ENCODE measurements at places on chromosomes 11 and 22. TPM values are rescaled to one million over a fixed set of nuclear protein-coding genes. Genes with fewer than 3 reads are reported as not detected.
A peak's percentile ranks its signal among the peaks of the same experiment; 100 is the strongest.

GRCh38 chr11:66625041-66625751, 8.8 kb downstream of the RBM14 start:
- DNase-seq = no peak

DNA sequence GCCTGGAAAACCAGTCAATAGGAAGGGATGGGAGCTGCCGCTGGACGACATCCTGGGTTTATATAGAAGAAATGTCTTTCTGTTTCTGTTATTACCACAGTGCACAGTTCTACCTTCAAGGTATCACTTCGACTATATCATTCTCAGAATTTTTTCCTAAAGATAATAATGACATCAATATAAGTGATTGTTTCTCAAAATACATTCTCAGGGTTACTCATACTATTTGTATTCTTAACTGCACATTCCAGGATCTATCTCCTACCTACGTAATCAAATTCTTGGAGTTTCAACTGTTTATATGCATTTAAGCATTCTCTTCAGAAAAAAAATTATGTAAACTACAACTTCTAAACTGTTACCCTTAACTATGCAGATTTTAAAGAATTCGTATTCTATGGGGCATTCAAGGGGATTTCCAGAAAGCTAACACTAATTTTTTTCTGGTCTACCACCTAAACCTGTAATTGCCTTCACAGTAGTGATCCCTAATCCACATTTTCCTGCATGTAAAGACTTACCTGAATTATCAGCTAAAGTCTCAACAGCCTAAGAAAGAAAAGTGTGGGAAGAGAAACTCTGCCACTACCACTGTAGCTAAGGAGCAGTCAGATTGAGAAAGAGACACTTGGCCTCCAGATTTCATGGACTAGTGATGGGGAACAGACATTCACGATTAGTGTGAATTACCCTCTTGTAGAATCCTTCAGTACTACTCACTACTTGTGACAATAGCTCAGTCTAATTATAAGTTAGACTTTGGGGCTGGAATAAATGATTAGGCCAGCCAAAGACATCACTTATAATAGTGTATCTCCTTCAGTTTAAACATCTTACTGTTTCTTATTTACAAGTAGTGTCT, at the start of gene OR51B5:
Gene OR51B5, minus strand, starts transcription at position 51 of the 862 bp plus-strand sequence. Its CDS starts 0 bp downstream, at position 51.
- DNase-seq = no peak

DNA sequence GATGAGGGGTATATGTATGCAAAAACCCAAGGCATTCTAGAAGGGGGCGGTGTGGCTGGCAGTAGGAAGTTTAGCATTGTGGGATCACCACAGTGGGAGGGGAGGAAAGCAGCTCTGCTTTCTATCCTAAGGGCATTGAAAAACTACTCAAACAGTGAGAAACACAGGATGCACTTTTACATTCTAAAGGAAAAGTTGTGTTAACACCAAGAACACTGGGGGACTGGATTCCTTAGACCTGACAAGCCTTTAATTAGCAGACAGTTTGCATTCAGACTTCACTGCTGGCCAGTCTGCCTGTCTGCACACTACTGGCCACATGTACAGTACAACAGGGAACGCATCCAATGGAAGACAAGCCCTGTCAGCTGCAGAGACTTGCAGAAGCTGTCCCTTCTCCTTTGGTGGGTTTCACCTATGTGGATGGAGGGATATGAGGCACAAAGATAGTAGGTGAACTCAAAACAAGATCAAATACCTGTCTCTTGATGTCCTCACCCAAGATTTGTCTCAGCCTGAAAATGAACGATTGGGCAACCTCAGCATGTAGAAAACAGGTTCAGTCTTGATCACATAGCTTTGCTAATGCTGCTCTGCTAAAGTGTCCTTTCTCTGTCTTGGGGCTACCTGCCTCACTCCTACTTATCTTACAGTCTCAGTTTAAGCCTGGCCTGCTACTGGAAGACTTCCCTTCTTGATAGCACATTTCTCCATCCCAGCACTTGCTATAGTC, 64.8 kb downstream of the TENM4 start:
- DNase-seq = no peak

DNA sequence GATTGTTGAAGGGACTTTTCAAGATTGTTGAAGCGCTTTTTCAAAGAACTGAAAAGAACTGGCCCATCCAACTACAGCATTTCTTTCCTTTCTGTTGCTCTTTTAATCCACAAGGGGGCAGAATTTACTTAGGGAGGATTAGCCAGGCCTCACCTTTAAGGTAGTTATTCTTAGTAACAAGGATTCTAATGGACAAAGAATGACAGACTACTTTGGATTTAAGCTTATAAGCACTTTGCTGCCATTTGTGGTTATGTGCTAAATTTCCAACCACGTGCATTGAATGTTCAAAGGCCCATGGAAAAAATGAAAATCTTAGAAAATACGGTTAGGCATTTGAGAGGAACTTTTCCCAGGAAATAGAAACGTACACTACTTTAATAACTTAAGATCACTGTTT, 49.5 kb upstream of the HSPA8 start:
- peak; percentile 43 for DNase-seq

DNA sequence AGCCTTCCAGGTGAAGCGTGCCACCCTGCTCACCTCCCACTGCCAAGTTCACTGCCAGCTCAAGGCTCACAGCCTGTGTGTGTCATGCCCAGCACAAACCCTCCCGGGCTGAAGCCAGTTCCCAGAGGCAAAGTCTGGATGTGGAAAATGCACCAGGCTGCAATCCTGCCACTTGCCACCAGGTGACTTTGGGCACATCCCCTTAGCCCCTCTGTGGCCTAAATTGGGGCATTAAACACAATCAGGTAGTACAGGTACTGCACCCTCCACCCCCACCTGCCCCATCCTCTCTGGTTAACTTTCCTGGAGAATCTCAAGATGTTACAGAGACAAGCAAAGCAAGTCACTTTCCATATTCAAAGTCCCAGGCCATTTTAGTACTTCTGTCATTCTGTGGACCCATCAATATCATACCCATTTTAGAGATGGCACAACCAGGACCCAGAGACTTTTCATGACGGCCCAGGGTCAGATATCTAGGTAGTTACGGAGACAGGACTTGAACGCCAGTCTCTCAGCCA, 1.8 kb upstream of the RASD2 start:
- no peak for DNase-seq

GRCh38 chr11:5596607-5597201, at the start of gene TRIM6:
TSS of gene TRIM6 (plus strand) at chr11:5596637. CDS start at chr11:5596898, 261 bp downstream.
- DNase-seq = peak; percentile 56

DNA sequence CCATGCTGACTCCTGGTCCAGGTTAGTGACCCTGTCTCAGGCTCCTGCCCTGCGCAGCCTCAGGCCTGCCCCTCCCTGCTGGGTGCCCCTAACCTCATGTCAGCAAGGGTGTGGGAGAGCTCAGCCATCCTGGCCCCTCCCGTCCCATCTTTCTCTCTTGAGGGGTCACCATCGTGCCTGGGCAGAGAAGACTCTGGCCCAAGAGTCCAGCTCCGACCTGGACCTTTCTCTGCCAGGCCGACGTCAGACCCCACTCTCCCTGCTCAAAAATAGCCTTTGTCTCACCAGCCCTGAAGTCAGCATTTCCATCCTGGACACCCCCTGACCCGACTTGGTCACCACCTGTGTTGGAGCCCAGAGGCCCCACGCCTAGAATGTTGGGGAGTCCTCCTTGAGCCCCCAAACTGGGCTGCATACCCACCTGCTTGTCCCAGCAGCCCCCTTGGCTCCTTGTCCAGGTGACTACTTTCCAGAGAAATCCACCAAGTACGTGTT, 4.9 kb downstream of the SCGB1C1 start:
- no peak for DNase-seq

DNA sequence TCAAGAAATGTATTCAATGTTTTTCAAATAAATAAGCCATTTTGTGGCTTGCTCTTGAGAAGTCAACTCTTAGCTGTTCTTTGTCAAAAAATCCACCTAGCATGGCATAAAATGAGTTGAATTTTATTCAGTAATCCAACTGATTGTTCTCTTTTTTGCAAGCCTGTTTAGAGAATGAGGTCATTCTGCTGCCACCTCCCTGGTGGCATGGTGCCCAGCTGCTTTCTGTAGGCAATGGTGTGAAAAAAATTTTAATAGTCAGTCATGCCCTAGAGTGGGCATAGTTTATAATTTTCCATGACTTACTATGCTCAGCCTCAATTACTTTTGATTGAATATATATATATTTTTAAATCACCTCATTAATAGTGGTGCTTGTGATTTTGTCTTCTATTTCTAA, 177.2 kb downstream of the INSC start:
- no peak for DNase-seq

DNA sequence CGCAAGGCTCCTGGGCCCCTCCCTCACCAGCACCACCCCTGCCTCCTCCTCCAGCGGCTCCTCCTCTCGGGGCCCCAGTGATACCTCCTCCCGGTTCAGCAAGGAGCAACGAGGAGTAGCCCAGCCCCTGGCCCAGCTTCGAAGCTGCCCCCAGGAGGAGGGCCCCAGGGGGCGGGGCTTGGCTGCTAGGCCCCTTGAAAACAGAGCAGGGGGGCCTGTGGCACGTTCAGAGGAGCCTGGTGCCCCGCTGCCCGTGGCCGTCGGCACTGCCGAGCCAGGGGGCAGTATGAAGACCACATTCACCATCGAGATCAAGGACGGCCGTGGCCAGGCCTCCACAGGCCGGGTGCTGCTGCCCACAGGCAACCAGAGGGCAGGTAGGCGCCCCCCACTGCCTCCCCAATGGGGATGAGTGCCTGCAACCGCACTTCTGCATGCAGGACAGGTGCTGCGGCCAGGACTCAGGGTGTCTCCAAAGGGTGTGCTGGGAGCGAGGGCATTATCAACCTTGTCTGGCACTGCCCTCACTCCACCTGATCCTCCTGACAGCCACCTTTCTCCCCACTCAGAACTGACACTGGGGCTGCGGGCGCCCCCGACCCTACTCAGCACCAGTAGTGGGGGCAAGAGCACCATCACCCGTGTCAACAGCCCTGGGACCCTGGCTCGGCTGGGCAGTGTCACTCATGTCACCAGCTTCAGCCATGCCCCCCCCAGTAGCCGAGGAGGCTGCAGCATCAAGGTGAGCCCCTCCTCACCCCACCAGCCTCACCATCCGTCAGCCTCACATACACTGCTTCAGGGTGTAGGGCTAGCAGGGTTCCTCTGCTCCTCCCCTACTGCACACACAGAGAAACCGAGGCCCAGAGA, 10.2 kb downstream of the SMTN start:
- DNase-seq = no peak

DNA sequence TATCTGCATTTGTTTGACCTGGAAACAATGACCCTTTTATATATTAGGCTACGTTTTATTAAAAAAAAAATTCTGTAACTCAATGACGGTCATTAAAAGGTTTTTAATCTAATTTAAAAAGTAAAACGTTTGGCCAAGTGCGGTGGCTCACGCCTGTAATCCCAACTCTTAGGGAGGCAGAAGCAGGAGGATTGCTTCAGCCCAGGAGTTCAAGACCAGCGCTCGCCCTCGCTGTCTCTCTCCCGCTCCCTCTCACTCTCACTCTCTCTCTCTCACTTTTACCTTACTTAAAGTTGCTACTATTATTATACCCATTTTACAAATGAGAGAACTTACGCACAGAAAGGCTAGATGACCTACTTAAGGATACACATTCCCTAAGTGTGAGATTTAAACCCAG, 814 bp upstream of the NARS2 start:
- DNase-seq = no peak

DNA sequence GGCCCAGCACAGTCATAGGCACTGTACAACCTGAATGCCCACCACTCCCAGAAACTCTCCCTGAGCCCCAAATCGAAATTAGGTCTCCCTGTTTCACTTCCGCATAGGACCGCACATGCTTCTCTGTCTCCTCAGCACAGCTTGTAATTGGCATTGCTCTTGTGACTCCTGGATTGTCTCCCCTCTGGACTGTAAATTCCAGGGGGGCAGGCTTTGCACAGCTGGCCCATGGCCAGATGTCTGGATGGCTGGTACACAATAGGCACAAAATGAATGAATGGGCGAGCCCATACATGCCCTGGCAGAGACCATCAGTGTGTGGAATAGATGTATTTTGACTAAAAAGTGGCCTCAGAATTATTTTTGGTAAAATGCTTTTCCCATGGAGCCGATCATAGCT, 63.3 kb upstream of the PHF21B start:
- DNase-seq = no peak

DNA sequence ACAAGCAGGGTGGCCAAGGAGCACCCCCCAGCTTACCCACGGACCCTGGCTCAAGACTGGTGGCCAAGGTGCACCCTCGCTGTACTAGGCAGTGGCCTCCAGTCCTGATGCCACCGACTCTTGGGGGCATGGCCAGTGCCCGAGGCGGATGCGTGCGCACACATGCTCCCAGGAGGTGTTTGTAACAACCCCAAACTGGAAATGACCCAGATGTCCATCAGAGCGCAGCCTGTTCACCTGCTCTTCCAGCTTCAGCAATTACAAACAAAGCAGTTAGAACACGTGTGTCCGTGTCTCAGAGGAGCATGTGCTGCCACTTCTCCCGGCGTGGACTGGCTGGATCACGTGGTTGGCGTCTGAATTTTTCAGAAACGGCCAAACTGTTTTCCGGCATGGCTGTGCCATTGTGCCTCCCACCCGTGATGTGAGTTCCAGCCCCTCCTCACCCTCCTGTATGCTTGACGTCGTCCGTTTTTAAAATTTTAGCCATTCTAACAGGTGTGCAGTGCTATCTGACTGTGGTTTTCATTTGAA, 7.1 kb upstream of the MUC6 start:
- DNase-seq = no peak

DNA sequence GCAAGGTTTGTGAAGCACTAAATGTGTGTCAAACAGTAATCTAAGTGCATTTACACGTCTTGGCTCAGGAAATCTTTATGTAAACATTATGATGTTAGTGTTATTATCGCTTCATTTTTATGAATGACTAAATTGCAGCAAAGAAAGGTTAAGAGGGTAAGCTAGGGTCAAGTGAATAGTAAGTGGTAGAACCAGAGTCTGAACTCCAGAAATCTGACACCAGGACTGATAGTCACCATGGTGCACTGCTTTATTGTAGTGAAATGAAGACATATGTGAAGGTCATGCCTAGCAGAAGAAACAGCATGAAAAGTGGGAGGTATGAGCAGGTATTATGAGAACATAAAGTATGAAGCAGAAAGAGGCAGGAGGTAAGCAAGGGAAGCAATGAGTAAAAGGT, 368.7 kb upstream of the TENM4 start:
- DNase-seq = no peak

Gene CSF2RB
- total RNA-seq = not detected

Gene SLC29A2
- total RNA-seq = not detected

Gene ATP5MG
- 126 TPM for total RNA-seq

Gene RTN4R
- 13.1 TPM for total RNA-seq

Gene TRIM68
- total RNA-seq = 13.7 TPM

Gene ADSL
- total RNA-seq = 205 TPM
